ENCODE measurements at places on chromosomes 2 and 18. TPM values are rescaled to one million over a fixed set of nuclear protein-coding genes. Genes with fewer than 3 reads are reported as not detected.

Gene TIA1
- total RNA-seq = 147 TPM

Gene CNTNAP5
- not detected for total RNA-seq

Gene MAPK4
- not detected for total RNA-seq

Gene CCDC148
- not detected for total RNA-seq

Gene LRRC30
- total RNA-seq = not detected

Gene C1GALT1C1L
- not detected for total RNA-seq

Gene C18orf32
- 30.2 TPM for total RNA-seq

Gene CAD
- total RNA-seq = 45.1 TPM

Gene KCNE4
- total RNA-seq = not detected

Measured in activated naive CD4-positive, alpha-beta T cell treated with anti-CD3 and anti-CD28 coated beads, Interleukin-2, amount 10 ng/mL, durations not matched to agents 5 hours and 36 hours (primary cell).